ENCODE measurements at places on chromosomes 6 and 20.
A peak's percentile ranks its signal among the peaks of the same experiment; 100 is the strongest.

DNA sequence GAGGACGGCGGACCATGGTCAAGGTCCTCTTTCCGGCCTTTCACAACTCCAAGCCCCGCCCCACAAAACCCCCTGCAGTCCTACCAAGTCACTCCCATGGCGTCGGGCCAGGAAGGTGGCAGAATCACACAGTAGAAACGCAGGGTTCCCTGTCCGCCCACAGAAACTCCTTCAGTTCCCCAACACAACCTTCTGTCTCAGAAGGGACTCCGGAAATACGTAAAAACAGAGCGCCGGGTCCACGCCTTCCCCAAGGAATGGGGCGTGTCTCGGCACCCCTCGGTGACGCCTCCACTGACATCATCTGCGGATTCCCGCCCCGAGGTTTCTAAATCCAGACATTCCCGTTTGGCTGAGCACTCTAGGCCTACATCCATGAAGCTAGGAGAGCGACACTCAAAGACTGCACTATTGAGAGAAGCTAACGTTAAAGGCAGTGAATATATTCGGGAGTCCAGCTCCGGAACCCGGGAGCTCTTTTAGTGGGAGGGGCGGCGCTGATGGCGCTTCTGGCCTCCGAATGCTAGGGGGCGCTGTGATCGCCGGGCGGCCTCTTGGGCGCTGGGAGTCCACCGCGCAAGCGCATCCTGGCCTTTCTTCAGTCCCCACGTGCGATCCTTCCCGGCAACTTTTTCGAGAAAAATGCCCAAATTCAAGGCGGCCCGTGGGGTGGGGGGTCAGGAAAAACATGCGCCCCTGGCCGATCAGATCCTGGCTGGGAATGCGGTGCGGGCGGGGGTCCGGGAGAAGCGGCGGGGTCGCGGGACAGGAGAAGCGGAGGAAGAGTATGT, at the start of the genes BYSL and MED20:
BYSL (plus strand) TSS at position 579 of the 791 bp plus-strand sequence; CDS start at position 643, 64 bp downstream.
MED20 (minus strand) TSS at position 219 of the 791 bp plus-strand sequence; CDS start at position 98, 121 bp downstream.
- peak; percentile 83 for DNase-seq

- no peak for DNase-seq
Observed at GRCh38 chr6:54920628-54921027, 74.1 kb downstream of the FAM83B start.

DNA sequence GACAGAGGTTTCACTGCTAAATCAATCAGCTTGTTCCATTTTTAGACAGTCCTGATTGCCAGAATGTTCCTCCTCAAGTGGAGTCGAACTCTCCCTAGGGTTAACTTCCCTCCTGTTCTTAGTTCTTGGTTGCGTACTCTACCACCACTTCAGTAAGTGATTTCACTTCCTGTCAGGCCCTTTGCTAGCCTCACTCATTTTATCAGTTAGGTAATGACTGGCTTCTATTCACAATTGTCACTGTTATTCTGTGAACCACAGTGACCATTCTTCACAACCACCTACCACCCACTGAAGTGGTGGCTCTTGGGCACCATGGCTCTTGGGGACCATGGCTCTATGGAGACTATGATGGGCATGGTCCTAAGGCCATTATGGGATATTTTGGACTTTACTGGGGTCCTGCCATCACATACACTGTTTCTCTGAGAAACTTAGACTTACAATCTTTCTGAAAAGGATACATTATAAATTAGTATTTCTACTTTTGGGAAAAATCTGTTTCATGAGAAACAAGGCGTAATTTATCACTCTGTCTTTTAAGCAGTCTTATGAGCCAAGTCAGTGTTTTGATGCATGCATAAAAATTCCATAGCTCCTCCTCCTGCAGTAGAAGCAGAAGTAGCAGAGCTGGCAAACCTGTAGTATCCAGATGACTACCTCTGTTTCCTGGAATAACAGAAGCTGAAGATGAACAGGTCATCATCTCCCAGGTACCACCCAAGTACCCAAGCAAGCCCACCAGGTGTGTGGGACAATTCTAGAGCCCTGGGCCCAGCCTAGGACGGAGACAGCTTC, 66.3 kb downstream of the ATXN1 start:
- no peak for DNase-seq

GRCh38 chr6:85923013-85923430, 280.3 kb upstream of the SYNCRIP start:
- peak; percentile 51 for DNase-seq

DNA sequence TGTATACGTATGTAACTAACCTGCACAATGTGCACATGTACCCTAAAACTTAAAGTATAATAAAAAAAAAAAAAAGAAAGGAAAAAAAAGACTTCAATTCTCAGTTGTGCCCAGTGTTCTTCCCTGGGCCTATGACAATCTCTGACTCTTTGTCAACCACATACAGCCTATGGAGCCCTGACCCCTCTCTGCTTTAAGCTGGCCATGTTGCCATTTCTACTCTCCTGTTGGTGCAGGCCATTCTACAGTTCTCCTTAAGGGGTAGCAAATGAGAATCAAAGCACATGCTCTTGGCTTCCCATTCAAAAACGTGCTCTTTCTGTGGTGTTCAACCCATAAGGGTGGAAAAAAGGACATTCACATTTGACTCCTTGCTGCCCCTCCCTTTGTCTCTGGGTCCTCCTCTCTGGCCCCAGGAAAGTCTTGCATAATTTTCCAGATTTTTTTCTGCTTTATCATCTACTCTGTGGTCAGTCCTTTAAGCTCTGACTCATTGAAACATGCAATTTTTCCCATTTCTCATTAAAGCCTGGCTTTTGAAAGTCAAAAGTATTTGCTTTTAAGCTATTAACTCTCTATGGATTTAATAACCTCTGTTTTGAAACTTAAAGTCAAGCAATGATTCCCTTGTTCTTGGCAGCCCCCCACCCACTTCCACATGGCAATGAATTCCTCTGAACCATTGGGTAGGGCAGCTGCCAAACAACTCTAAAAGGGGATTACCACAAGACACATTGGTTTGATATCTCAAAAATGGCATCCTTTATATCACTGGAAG, 208.6 kb upstream of the MCHR2 start:
- DNase-seq, result peak; percentile 91

GRCh38 chr6:149037051-149037671, 280.4 kb upstream of the TAB2 start:
- peak; percentile 48 for DNase-seq

DNA sequence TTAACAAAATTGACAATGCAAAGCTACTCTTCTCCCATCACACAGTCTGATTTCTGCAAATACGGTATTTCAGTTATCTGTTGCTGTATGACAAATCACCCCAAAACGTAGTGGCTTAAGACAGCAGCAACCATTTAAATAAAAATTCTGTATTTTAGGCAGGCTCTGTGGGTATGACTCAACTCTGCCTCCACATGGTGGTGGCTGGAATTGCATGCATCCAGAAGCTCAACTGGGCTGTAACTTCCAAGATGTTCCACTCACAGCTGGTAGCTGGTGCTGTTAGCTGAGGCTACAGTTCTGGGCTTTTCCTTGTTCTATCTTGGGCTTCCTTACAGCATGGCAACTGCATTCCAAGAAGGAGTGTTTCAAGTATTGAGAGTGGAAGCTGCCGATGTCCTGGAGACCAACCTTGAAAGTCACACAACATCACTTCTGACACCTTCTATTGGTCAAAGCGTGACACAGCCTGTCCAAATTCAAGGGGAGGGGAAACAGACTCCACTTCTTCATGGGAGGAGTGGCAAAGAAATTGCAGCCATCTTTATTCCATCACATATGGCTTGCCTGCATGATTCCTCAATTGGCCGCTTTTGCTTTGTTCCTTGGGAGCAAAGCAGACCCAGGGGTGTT, 39.7 kb upstream of the TULP1 start:
- no peak for DNase-seq

DNA sequence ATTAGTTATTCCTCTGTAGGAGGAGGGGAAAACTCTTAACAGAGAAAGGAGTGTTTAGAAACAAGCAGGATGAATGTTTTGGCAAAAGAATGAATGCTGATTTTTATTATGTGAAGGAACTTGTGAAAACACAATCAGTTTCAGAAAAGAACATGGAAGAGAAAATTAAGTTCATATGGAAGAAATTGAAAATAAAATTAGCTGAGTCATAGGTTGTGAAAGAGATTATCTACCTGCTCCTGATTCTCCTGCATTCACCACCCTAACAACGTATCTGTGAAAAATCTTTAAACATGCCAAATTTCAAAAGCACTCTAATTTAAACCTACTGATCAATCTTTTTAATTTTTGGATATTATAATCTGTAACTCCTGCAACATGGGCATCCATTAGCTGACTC, 227.3 kb upstream of the RSPO3 start:
- no peak for DNase-seq
